ENCODE measurements at places on chromosomes 5 and 9.

- no peaks in the 10 kb centered on the region for H3K27me3 ChIP-seq
- peaks cover 48% of the 10 kb centered on the region for H3K36me3 ChIP-seq
- no peak overlapping the region for H3K4me3 ChIP-seq
- H3K27ac ChIP-seq = no peak overlapping the region
- peaks cover 32% of the 10 kb centered on the region for H3K4me1 ChIP-seq
- no peak for DNase-seq
Observed at GRCh38 chr9:129849901-129850300, 14.6 kb downstream of the USP20 start.

DNA sequence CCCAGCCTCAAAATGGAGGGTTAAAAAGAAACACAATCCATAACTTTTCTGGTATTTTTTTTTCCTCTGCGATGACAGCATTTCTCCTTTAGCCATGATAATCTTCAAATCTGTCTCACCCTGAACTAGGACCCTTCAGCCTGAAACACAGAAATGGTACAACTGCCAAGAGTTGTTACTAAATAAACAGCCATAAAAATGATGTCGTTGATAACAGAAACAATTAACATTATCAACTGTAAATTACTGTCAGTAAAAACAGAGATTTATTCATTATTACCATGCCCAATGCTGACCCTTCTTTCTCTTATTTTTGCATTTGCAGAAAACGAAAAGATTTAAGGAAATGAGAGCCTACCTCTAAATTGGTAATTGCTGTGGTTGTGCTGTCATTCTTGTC is 19.4 kb upstream of the MIER3 start:
- DNase-seq = no peak
- H3K4me3 ChIP-seq = no peak overlapping the region
- no peaks in the 10 kb centered on the region for H3K4me1 ChIP-seq

DNA sequence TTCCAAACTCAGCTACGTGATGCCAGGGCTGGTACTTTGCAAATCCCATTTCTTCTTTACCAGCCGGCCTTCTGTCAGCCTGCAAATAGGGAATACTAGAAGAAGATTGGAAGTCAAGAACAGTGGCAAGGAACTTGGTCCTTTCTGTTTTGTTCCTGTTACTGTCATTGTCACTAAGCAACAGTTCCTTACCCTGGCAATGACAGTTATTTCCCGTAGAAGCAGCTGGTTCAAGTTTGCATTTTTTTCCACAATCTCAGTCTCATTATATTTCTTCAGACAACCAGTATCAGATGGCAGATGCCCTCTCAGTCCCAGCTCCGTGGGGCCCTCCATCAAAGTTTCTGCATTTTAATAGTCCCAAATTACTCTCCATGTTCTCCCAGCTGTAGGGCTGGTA is 9.1 kb upstream of the C1QTNF2 start:
- no peak for DNase-seq
- no peaks in the 10 kb centered on the region for H3K36me3 ChIP-seq
- no peak overlapping the region for H3K27ac ChIP-seq
- H3K4me1 ChIP-seq = no peaks in the 10 kb centered on the region
- peaks cover 46% of the 10 kb centered on the region for H3K27me3 ChIP-seq
- no peak overlapping the region for H3K4me3 ChIP-seq

DNA sequence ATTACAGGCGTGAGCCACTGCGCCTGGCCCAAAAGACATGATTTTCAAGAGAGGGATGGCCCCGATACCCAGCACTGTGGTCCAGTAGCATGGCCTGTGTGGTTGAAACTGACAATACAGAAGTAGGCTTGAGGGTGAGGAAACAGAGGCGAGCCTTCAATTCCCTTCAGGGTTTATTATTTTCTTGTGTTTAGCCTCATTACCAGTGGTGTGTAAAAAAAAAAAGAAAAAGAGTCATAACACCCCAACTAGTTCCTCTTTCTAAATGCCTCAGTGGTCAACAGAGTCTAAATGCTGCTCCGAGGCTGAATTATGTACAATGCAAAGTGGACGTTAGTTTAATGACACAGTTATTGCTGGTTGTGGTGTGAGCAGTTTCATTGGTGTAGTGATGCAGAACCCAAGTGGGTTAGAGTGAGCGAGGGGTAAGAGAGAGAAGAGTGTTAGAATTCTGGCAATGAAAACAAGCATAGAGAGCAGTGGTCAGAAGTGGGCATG is 58.8 kb downstream of the SNX30 start:
- H3K27me3 ChIP-seq = no peaks in the 10 kb centered on the region
- H3K4me1 ChIP-seq = no peaks in the 10 kb centered on the region
- H3K4me3 ChIP-seq = no peak overlapping the region
- H3K36me3 ChIP-seq = peaks cover 3% of the 10 kb centered on the region

- H3K4me1 ChIP-seq = peaks cover 14% of the 10 kb centered on the region
- DNase-seq = peak; percentile 59
- H3K36me3 ChIP-seq = peaks cover 10% of the 10 kb centered on the region
- peak overlapping the region; percentile 44 for H3K4me3 ChIP-seq
- H3K27me3 ChIP-seq = no peaks in the 10 kb centered on the region
Observed at GRCh38 chr5:179792612-179793467, 946 bp upstream of the LTC4S start.

- no peaks in the 10 kb centered on the region for H3K36me3 ChIP-seq
- no peak for DNase-seq
- H3K4me1 ChIP-seq = peaks cover 2% of the 10 kb centered on the region
- H3K4me3 ChIP-seq = no peak overlapping the region
- H3K27me3 ChIP-seq = peaks cover 3% of the 10 kb centered on the region
Observed at GRCh38 chr9:114086009-114086408, 7.9 kb upstream of the AMBP start.

DNA sequence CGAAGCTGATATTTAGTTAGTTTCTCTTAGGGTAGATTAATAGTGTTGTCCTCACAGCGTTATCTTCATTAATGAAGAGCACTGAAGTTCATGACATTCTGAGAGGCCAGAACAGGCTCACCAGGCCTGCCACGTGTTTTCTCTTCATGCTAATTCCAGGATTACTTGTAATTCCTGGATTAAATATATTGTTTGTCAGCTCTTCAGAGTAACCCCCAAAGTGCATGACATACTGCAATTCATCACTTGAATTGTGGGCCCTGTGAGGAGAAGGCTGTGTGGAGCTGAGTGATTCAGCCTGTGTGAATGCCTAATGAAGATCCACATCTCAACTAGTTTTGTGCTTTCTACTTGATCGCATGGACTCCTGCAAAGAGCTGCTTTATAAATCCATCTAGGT is 401.0 kb upstream of the ADAMTSL1 start:
- no peaks in the 10 kb centered on the region for H3K27me3 ChIP-seq
- DNase-seq = no peak
- no peak overlapping the region for H3K27ac ChIP-seq
- no peaks in the 10 kb centered on the region for H3K4me1 ChIP-seq
- no peak overlapping the region for H3K4me3 ChIP-seq
